ENCODE measurements at places on chromosomes 12 and 14.

DNA sequence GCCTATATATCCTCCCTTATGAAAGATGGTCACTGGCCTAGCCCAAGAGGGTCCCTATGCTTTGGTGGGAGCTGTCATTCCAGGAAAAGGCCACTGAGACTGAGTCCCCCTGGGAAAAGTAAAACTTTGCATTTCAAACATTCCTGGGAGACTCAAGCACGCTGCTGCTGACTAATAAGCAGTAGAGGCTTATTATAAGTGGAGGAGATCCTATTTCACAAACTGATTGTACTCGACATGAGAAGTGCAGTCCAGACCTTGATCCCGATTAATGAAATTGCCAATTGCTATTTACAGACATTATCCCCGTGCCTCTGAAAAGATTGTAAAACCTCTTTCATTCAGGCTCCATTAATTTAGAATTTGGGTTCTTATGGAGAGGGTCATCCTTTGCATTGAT is 96.6 kb downstream of the EMP1 start:
- DNase-seq, result no peak

- DNase-seq, result no peak
Observed at GRCh38 chr12:2221030-2221621, 168.3 kb downstream of the CACNA1C start.

- DNase-seq, result no peak
Observed at GRCh38 chr12:77847680-77848431, 17.2 kb downstream of the NAV3 start.

DNA sequence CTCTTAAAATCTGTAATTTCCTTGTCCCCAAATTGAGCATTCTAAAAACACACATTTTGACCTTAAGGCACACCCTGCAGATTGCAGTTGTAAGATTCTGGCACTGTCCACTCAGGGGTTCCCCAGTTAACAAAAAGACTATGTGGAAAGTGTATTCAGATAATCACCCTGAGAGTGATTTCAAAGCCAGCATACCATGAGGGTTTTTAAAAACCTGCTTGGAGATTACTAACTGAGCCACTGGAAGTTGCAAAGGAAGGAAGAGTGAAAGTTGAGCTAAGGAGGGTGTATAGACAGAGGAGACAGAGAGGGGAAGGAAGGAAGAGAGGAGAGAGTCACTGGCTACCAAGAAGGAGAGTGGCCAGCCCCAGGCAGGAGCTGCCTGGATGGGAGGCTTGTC is 82.6 kb downstream of the EML1 start:
- no peak for DNase-seq

- no peak for DNase-seq
Observed at GRCh38 chr12:65534238-65534841, 255.9 kb downstream of the MSRB3 start.

DNA sequence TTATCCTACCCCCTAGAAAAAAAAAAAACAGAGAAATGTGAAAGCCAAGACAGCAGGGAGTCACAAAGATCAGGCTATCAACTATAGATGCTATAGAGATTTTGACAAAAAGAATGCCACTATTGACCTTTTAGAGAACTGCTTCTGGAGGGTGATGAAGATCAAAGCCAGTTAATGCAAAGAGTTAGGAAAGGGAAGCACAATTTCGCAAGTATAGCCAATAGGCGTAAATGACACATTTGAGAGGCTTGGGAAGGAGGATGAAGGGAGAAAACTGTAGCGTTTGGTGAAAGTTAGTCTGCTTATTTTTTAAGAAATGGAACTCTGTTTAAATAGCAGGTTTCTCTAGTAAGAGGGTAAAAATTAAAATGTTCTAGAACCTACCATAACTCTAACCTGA is 190.7 kb downstream of the DUSP6 start:
- DNase-seq, result no peak

DNA sequence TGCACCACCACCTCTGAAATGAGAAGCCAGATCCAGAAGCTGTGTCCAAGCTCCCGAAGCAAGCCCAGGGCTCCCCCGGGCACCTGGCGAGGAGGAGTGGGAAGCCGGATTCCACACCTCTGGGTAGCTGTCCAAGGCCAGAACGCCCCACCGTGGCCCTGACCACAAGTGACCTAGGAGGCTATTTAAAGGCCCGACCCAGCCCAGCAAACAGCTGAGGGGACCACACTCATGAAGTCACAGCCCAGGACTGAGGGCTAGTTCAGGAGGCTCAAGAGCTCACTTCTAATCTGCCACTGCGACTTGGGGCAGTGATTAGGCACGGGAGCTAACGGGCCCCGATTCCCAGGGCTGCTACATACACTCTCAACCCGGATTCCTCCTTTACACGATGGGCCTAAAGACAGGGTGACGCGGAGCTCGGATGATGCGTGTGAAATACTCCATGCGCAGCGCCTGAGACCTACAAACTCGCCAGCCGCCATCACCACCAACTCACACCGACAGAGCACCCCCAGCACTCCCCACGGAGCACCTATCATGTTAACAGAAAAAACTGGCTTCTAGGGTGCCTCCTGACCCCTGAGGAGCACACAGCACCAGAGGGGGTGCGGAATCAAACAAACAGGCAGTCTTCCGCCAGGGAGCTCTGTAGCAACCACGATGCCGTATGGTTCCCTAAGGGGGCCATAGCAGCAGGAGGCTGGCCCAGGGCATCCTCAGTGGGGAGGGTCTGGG is 84.0 kb upstream of the GPR68 start:
- no peak for DNase-seq

GRCh38 chr14:105026802-105027563 is 6.1 kb upstream of the CDCA4 start:
- DNase-seq, result no peak

GRCh38 chr14:70748422-70748821 is 60.9 kb downstream of the MAP3K9 start:
- no peak for DNase-seq

- no peak for DNase-seq
Observed at GRCh38 chr12:91640021-91640420, 457.4 kb upstream of the DCN start.

GRCh38 chr12:96906498-96906848 is 584 bp upstream of the NEDD1 start:
- DNase-seq, result no peak

DNA sequence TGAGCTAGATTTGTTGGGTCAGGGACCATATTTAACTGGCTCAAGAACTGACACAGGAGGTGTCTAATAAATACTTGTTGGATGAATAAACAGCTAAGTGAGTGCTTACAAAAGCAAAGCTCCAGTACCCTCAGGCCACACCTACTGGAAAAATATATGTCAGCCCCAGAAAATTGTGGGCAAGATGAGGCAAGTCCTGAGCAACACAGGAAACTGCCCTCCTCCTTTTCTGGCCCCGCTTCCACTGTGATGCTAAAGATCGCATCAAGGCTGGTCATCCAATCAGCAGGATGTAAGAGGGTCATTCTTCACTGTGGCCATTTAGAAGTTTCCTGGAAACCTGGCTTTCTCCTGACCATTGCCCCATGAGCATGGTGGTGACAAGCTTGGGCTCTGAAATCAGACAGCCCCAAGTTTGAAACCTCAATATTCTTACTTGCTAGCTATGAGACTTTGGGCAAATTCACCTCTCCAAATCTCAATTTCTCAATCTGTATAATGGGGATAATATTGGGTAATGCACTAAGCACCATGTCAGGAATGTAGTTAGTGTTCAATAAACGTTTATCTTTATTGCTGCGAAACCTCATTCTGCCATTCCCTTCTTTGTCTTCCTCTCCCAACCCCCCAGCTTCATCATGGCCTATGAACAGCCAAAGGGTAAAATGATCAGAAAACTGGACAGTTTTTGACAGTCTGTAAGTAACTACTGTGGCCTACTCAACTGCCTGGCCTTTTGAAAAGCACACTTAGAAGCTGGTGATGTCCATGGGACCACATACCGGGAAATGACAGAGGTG is 139.3 kb upstream of the PZP start:
- DNase-seq, result no peak

- no peak for DNase-seq
Observed at GRCh38 chr12:40726366-40726765, 34.1 kb downstream of the CNTN1 start.

GRCh38 chr12:33994857-33995808 is 27.2 kb upstream of the ALG10 start:
- no peak for DNase-seq

- DNase-seq, result no peak
Observed at GRCh38 chr12:82383930-82384552, 25.7 kb downstream of the METTL25 start.

DNA sequence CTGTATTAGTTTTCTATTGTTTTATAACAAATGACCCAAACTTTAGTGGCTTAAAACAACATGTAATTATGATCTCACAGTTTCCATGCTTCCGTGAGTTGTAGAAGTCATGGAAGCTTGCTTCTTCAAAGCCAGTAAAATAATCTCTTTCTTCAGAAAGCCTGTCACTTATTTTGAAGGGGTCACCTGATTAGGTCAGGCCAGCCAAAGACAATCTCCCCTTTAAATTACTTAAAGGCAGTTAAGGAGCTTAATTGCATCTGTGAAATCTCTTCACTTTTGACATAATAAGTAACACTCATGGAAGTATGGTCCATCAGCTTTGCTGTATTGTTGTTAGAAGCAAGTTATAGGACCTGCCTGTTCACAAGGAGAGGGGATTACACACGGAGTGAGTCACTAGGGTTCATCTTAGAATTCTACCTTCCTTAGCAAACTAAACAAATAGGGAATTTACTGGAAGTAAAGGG is 89.8 kb downstream of the FAR2 start:
- no peak for DNase-seq

DNA sequence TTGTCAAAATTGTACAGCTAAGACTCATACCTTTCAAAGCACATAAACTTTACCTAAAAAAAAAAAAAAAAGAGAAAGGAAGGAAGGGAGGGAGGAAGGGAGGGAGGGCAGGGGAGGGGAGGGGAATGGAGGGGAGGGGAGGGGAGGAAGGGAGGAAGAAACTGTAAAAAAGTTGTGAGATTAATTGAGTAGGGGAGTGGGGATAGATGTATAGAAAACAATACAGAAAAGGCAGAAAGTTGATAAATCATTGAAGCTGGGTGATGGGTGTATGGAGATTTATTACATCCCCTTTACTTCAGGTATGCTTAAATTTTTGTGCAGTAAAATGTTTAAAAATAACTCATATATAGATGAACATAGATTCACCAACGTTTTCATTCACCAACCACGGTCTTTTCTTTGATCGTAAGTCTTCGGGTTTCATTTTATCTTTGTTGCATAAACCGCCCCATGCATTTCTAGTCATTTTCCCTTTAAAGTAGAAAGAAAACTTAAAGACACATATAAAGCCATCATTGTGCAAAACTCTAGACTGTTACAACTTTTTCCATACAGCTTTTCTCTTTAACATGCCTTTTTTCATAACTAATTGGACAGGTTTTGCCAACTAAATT is 191.2 kb upstream of the KRR1 start:
- DNase-seq, result no peak

DNA sequence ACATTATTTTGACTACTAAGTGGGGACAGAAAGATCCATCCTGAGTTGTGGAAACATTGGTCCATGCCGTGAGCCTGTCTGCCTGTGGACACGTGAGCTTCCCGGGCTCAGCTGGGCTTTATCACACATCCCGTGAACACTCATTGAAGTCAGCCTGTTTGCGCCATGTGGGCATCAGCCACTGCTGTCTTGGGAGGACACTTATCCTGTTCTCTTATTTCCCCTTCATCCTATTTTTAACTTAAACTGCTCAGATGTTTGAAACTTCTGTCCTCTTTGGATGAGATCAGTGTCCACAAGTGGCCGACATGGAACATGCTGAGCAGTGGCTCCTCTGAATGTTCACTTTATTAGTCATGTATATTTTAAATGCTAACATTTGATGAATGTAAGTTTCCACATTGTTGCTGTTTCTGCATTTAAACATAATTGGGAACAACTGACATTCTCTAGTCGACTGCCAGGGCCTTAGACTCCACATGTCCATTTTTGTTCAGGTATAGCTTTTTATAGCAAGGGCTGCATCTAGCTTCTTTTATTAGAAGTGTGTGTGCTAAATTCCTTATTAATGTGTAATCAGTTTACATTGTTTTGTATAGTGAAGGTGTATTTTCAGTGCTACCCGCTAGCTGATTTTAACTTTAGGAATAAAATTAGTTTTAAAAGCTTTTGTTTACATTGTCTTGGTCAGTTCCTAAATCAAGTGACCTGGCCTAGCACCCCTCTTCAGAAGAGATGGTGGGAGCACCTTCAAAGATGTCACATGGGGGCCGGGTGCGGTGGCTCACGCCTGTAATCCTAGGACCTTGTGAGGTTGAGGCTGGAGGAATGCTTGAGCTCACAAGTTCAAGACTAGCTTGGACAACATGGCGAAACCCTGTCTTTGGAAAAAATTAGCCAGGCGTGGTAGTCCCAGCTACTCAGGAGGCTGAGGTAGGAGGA is 24.0 kb downstream of the RNF34 start:
- DNase-seq, result no peak

GRCh38 chr14:74979442-74980397 is 23.0 kb upstream of the EIF2B2 start:
- DNase-seq, result no peak

- no peak for DNase-seq
Observed at GRCh38 chr12:3042826-3043225, 34.4 kb upstream of the TSPAN9 start.

DNA sequence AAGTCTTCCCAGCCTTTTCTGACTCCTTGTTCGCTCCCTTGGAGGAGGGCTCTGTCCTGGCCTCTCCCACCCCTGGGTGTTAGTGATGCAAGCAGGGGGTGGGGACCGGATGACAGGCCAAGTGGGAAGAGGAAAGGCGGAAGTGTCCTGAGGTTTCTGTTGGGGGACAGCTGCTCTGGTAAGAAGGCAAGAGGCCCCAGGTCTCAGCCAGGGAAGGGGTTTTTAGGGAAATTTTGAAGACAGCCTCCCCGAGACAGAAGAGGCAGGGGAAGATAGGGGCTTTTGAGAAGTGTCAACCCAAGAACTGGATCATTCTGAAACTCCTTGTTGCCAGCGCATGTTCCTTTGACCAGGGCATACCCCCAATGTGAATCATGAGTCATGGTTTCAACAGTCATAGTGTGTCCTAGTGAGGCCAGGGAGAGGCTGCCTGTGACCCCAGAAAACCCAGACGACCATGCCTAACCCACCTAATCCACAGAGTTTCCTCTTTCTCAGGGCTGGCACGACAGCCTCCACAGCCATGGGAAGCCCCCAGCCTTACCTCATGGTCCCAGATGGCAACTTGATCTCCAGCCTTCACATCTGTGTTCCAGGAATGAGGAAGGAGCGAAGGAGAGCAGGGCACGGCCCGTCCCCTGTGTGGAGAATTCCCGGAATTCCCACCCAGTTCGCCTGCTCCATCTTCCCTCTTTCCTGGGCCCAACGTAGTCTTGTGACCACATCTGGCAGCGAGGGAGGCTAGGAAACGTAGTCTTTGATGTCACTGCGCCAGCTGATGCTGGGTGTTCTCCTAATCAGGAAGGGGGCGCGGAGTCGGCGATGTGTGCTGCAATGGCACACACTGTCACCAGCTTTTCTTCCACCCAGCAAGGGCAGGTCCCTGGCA is 4.9 kb upstream of the GPR132 start:
- no peak for DNase-seq

DNA sequence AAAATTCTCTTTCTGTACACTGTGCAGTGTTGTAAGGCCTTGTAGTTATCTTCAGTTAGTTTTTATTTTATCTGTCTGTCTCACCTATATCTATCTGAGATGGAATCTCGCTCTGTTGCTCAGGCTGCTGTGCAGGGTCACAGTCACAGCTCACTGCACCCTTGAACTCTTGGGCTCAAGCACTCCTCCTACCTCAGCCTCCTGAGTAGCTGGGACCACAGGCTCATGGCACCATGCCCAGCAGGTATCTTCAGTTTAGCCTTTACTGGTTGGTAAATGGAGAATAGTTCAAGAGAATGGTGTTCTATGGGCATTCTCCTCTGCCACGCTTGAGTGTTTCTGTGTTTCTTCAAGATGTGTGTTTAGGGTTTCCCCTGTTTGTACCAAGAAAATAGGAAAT is 13.6 kb downstream of the TULP3 start:
- DNase-seq, result no peak

- DNase-seq, result peak; percentile 66
Observed at GRCh38 chr14:35416108-35416750, 11.7 kb upstream of the NFKBIA start.
